C1 segment of cervical spinal cord (tissue), 14 donors: ENCODE measurements at places on chromosomes 2 and 18.

DNA sequence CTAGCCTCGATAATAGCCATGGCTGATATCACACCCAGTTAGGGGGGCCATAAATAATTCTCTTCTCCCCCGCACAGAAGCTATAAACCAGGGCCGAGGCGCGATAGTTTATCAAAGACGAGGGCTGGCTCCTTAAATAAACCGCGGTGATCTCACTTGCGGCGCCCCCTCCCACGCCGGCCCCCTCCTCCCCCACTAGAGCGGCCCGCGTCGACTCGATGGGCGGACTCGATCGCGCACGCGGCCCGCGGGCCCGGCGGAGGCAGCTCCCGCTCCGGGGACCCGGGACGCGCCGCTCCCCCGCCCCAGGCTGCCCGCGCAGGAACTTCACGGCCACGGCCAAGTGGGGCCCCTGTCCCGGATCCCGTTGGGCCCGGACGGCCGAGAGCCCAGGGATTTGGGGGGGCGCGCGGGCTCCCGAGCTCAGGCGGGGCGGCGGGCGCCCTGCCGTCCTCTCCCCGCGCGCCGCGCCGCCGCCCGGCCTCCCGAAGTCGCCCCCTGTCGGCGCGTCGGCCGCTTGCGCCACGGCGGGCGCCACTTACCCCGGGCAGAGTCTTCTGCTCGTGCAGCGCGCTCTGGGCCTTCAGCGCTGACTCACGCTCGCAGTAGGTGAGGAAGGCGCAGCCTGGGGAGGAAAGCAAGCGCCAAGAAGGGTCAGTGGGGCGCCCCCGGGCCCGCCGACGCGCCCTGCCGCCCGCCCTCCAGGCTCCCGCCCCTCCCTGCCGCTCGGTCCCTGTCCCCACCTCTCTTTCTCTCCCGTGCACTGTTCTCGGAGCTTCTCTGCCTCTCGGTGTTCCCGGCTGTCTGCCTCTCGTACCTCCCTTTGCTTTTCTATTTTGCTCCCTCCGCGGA is 80.4 kb downstream of the CELF4 start:
- no peak for DNase-seq

DNA sequence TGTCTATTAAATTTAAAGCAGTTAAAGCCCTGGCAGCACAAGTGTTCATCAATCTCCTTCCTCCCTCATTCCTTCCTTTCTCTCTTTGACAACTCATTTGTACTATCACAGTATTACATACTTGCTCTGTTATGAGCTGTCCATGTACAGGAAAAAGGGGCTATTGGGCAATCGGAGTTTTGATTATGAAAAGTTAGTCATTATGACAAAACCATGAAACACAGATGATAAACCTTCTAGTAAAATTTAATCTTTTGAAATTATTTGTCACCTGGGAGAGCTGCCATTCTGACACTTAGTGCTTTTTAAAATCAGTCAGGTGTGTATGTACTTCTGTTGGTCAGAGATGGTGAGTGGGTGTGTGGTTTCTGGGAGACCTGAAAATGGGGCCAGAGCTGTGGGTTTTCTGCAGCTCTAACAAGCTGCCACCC is 39.4 kb downstream of the MAP4K4 start:
- DNase-seq: no peak

- no peak for DNase-seq
Observed at GRCh38 chr2:164257742-164258141, 363.5 kb downstream of the GRB14 start.

DNA sequence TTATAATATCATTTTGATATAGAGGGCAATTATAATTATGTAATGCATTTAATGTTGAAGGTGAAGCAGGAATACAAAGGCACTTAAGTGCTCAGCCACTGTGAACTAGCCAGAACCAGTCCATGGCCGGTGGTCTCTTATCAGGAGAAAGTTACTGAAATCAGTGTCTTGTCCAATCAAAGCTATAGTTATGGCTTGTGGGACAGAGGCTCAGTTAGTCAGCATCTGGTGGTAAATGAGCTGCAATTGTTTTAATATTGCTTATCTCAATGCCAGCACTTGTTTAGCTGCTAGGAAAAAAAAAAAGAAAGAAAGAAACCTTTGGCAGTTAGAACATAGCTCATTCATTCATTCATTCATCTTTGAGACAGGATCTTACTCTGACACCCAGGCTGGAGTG is 3.8 kb upstream of the ALS2 start:
- no peak for DNase-seq

DNA sequence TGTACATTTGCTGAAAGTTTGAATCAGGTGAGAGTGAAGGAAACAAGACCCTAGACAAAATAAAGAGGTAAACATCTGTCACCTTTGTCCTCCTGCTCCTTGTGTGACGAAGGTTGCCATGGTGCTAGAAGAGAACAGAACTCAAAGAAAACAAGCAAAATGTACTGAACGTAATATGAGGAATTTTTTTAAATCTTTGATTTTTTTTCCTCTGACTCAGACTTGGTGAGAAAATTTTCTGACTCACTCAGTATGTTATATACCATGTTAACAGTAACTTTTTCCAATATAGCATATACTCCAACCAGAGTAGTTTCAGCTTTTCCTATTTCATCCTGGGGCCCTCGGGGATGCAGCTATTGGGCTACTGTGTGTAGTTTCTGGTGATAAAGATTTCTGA is 2114.6 kb upstream of the PIK3C3 start:
- no peak for DNase-seq

DNA sequence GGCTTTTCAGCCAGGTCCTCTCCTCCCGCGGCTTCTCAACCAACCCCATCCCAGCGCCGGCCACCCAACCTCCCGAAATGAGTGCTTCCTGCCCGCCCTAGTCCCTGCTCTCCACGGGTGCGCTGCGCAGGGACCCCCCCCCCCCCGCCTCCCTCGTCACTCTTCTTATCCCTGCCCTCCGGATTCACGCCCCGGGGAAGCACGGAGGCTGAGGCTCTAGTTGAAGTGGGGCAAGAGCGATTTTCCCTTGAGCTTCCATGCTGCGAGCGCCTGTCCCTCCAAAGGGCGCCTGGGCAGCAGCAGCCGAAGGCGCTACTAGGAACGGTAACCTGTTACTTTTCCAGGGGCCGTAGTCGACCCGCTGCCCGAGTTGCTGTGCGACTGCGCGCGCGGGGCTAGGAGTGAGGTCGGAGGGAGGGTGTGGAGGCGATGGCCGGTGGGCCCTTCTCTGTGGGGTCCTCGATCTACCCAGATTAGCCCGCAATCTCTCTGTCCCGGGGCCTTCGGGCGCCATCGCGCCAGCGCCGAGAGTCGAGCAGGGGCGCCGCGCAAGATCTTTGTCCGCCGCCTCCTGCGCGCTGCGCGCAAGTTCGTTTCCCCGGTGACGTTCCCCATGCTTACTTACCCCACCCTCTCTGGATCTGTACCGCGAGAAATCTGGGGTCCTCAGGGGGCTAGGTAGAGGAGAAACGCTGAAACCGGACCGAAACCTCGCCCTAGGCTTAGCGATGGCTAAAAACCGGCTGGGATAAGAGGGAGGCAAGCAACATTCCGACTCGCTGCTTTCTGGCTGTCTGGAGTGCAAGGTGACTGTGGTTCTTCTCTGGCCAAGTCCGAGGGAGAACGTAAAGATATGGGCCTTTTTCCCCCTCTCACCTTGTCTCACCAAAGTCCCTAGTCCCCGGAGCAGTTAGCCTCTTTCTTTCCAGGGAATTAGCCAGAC is 677 bp downstream of the GAD1 start:
- DNase-seq: no peak

GRCh38 chr18:78677483-78678317 is 301.9 kb upstream of the SALL3 start:
- DNase-seq: no peak

DNA sequence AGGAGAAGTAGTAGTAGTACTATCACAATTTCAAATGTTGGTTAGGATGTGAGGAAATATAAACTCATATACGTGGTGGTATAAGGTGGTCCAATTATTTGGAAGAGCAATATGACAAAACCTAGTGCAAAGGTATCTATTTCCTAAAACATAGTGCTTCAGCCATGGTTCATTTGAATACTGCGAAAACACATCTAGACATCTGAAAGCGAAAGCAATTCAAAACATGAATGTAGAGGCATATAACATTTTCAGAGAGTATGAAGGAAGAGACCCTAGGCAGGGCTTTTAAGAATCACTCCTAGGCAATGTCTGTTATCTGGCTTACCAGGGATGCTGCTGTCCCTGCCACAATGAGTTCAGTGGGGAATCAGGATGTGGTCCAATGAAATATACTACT is 1085.8 kb downstream of the TDRD15 start:
- DNase-seq: no peak

GRCh38 chr2:119248311-119248710 is 24.7 kb downstream of the STEAP3 start:
- DNase-seq: no peak

- DNase-seq: no peak
Observed at GRCh38 chr18:68104036-68104435, 587.5 kb upstream of the DSEL start.

- no peak for DNase-seq
Observed at GRCh38 chr2:16652296-16653082, 13.1 kb downstream of the CYRIA start.

DNA sequence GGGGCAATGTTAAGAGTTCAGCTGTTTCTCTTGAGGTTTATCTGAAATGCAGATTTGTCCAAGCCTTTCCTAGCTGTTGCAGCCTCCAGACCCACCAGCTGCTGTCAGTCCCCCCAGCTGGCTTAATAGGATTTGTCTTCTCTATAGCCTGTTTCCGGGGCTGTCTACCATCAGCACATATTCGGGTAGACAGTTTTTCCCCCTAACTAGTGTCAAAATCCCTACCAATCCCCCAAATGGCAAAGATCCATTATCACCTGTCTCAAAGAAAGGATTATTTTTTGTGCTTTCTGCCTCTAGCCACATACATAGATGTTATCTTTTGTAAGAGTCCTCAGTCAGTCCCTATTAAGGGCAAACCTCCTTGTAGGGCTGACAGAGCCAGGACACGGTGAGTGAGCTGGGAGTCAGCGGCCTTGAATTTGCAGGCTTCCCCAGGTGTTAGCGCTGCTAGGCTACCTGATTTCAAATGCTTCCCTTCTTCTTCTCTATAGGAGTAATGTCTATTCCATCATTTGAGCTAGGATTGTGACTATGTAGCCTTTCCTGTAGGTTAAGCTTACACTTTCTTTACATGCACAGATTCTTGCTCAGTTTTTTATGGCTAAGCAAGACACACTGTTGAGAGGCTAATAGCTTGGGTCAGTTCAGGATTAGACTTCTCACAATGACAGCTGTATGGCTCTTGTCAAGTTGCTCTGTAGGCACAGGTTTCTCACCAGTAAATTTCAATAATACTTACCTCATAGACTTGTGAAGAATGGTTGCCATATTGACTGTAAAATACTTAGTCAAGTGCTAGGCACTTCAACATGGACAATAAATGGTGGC is 171.1 kb upstream of the UNC80 start:
- no peak for DNase-seq

GRCh38 chr2:207088839-207089238 is 76.9 kb downstream of the KLF7 start:
- DNase-seq: no peak

- DNase-seq: no peak
Observed at GRCh38 chr2:109210431-109211200, 81.6 kb downstream of the SH3RF3 start.

GRCh38 chr2:208371634-208371935 is 35.0 kb upstream of the PTH2R start:
- no peak for DNase-seq

- no peak for DNase-seq
Observed at GRCh38 chr2:114384441-114384840, 58.0 kb upstream of the DPP10 start.

GRCh38 chr2:197897960-197898678 is 93.7 kb downstream of the PLCL1 start:
- DNase-seq: no peak

DNA sequence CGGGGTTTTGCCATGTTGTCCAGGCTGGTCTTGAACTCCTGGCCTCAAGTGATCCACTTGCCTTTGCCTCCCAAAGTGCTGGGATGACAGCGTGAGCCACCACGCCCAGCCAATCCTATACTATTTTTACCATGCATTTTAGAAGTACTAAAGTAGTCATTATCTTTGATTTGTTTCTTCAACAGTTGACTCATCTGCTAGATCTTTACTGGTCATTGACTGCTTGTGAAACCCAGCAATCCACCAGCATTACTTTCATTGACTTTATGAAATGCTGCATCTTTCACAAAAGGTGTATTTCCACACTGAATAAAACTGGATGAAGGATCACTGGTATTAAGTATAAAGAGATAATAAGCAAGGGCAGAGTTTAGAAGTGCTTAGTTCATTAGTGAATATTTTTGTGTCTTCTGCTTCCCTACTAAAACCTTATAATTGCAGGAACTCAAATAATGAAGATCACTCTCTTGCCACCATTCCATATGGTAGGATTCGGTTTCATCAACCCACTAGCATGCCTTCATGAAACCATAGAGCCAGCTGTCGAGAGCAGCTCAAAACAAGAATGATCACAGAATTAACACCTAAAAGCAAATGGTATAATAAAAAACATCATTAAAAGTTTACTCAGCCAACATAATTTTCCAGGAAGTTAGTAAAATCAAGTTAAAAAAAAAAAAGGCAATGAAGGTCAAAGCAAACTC is 33.1 kb downstream of the IRS1 start:
- DNase-seq: no peak

DNA sequence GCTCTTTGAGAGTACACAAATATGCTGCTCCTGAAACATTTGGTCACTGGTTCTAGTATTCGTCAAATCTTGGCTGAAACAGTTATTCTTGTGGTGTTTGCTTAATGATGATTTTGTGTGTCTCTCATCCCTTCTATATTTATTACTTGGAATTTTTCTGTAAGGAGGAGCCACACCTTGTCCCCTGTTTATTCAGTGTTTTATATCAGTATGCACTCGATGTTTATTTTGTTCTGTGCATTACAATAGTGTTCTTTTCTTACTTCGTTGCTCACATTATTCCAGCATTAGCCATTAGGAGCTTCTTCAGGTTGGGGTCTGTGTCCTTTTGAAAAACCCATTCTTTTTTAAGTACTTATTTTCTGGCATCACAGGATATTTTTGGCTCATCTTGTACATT is 5.1 kb upstream of the RAMP1 start:
- DNase-seq: no peak

GRCh38 chr2:164535280-164536025 is 85.8 kb downstream of the GRB14 start:
- DNase-seq: no peak

- DNase-seq: no peak
Observed at GRCh38 chr18:23066060-23066459, 69.2 kb upstream of the CABLES1 start.

- no peak for DNase-seq
Observed at GRCh38 chr2:173866874-173867618, 98.1 kb downstream of the SP3 start.

- no peak for DNase-seq
Observed at GRCh38 chr2:182349268-182349667, 77.6 kb downstream of the PDE1A start.
